Fibroblast of skin of scalp (primary cell): ENCODE measurements at places on chromosomes 1 and 21.

DNA sequence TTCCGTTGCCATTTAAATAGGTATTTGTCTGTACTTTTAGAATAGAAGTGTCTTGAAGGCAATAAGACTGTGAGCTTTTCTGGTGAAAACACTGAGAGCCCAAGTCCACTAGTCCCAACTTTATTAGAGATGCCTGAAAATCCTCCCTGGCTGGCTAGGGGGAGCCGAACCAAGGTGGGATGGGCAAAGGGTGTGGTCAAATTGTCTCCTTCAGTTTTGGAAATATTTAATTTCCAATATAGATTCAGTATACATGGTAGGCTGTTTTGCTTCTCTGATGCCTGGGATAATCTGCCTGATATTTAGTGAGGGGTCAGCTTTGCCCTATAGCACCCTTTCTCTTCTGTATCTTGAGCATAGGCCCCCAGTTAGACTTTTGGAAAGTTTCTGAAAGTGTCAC is 3.5 kb downstream of the ROR1 start:
- DNase-seq: no peak

- DNase-seq: no peak
Observed at GRCh38 chr1:160156361-160156760, 5.0 kb downstream of the ATP1A4 start.

DNA sequence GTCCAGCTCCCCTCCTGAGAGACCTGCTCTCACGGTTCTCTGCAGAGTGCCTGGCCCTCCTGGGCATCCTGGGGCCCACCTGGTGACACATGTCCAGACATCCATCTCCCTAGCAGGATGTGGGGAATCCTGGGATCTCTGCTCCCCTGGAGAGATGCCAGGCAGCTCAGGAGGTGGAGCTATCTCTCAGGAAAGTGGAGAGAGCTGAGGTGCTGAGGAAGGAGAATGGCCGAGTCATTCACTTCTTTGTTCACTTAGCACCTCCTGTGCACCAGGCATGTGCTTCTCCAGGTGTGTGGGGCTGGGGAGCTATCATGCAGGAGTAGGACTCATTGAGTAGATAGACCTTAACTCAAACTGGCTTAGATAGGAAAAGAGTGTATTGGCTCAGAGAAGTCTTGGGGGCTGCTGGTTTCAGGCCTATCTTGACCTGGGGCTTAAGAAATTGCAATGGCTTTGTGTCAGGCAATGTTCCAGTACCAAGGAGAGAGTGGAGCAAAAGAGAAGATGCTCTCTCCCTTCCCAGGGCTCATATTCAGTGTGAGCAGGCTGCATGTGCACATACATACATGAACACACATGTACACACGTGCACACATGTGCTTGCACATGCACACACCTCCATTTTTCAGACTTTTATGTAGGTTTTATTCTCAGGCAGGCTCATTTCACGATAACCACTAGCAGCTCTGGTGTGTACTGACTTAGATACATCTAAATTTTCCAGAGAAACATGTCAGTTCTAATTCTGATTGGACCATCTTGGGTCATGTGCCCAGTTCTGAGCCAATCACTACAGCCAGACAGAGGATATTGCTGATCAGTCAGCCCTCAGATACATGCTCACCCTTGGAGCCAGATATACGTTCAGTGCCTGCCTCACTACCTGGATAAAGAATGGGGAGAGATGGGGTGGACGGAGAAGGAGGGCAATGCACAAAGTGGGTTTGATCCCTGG is 437.6 kb downstream of the PTPRU start:
- DNase-seq: no peak

- DNase-seq: no peak
Observed at GRCh38 chr1:232131715-232132391, 498.1 kb downstream of the SIPA1L2 start.

- DNase-seq: no peak
Observed at GRCh38 chr1:72637593-72637992, 355.3 kb upstream of the NEGR1 start.

- no peak for DNase-seq
Observed at GRCh38 chr1:29860056-29860455, 623.7 kb downstream of the PTPRU start.

DNA sequence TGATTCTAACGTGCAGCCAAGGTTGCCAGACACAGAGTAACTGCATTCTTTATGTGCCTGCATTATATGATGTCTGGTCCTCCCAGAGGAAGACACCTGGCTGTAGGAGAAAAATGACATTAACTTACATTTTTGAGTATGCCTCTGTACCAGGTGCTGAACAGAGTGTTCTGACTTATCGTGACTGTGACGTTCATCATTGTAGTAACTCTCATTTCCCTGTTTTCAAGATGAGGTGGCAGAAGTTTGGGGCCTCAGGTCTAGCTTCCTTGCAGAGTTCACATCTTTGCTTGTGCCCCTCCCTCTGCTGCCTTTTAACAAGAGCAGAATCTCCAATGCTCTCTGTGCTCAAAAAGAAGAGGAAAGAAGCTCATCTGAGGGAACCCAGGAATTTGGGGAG is 488.0 kb downstream of the AJAP1 start:
- DNase-seq: no peak

GRCh38 chr1:30735124-30735523 is 11.7 kb upstream of the MATN1 start:
- DNase-seq: no peak

- DNase-seq: peak; percentile 54
Observed at GRCh38 chr1:224447251-224447650, 12.7 kb upstream of the WDR26 start.

GRCh38 chr1:234980645-234981396 is 147.8 kb downstream of the TOMM20 start:
- peak; percentile 94 for DNase-seq

DNA sequence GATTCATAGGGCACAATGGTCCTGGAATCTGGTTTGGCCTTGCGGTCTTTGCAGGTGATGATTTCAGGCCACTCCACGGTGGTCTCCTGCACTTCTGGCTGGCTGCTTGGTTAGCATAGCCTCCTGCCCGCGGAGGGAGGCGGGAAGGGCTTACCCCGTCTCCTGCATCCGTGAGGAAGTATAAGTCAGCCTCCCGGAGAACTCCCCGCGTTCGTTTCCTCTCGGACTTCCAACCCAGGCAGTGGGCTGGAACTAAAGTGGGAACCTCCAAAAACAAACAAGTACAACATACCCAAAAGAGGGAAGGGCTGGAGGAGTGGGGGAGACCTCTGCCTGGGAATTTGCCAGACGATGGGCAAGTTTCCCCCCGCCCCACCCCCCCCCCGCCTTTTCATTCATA is 939 bp upstream of the CCN1 start:
- peak; percentile 90 for DNase-seq

DNA sequence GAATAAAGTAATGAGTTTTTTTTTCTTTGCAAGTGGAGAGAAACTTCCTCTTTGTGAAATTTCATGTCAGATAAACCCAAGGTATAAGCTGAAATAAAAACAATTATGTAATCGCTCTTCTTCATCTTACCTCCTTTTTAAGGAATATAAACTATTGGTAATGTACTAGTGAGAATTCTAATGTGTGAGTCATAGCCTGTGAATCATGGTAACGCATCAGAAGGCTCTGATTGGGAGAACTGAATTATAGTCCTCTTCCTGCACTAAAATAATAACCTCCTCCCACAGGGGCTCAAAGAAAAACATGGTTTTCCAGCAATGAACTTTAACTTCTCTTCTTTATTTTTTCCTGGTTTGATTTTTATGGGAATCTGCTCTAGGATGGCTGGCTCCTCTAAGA is 57.1 kb upstream of the COX20 start:
- peak; percentile 79 for DNase-seq

DNA sequence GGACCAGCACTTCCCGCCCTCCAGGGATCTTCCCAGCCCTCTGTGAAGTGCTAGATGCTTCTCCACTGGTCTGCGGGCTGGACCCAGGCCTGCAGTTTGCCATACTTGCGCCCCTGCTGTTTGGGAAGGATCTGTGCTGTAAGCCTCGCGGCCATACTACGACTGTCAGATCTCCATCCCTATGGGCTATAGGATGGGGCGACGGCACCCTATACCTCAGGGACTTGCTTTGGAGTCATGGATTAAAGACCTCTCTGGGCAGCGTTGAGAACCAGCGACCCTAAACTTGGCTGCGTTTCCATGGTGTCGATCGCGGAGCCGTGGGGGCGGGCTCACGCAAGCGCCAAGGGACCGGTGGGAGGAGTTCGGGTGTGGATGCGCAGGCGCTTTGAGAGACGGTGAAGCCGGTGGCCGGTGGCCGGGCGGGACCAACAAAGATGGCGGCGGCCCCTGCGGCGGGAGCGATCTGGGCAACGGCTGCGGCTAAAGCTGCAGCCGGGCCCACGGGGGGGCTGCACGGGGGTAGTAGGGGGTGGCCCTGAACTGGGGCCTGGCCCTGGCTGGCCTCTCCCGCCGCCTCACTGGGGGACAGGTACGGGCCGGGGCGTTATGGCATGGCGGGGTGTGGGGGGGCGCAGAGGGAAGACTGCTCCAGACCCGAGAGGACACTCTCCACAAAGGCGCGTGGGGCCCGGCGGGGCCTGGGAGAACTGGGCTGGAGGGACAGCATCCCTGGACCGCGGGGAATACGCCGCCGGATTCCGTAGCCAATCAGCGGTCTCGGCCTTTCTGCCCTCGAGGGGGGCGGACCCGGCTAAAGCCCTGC is at the start of gene USP21:
Gene USP21 (plus strand): TSS at position 414 of the 826 bp plus-strand sequence. CDS start 1,141 bp downstream, outside the sequence.
- DNase-seq: peak; percentile 90

DNA sequence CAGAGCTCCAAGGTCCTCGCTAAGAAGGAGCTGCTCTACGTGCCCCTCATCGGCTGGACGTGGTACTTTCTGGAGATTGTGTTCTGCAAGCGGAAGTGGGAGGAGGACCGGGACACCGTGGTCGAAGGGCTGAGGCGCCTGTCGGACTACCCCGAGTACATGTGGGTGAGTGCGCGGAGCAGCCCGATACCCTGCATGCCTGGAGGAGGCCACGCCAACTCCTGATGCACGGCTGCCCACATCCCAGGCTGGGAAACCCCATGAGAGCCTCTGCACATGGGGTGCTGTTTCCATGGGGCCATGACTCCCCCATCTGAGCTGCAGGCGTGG is 43.0 kb upstream of the TRAPPC10 start:
- DNase-seq: no peak

DNA sequence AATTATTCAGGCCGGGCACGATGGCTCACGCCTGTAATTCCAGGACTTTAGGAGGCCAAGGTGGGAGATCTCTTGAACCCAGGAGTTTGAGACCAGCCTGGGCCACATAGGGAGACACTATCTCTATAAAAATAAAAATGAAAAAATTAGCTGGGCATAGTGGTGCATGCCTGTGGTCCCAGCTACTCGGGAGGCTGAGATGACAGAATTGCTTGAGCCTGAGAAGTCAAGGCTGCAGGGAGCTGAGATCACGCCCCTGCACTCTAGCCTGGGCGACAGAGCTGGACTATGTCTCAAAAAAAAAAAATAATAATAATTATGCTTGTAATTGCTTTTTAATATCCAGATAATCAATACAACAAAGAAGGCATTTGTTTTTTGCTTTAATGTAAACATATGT is 91.3 kb downstream of the RIPK4 start:
- DNase-seq: peak; percentile 51

DNA sequence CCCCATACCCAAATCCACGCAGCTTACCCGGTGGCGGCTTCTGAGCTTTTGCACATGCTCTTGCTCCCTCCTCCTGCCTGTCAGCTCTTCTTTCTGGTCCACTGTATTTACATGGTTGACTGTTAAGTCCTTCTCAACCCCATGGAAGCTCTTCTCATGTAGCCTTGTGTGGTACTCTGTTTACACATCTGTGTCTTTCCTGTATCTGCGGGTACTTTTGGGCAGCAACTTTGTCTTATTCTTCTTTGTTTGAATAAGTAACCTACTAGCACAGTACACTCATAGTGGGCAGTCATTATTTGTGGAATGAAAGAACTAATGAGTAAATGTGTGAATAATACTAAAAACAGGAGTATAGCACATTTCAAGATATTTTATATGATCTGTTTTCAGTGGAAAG is 88.5 kb upstream of the GPR88 start:
- no peak for DNase-seq

DNA sequence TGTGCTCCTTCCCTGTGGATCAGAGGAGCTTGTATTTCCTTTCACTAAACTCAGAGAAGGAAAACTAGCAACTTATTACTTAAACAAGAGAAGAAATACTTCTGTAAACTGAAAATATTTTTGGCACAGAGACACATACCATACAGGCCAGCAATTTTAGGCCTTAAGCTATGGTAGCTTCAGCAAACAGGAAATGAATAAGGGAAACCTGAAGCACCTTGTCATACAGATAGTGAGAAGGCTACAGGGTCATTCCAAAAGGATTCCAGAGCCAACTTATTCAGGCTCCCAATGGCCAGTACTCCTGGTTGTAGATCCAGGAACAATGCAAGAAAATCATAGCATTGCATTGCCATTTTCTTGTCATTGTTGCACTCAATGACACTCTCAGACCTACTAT is 9.1 kb upstream of the KYAT3 start:
- DNase-seq: no peak

- DNase-seq: no peak
Observed at GRCh38 chr1:14627608-14628489, 29.4 kb downstream of the KAZN start.

- no peak for DNase-seq
Observed at GRCh38 chr1:12634696-12635202, 9.1 kb upstream of the AADACL4 start.

DNA sequence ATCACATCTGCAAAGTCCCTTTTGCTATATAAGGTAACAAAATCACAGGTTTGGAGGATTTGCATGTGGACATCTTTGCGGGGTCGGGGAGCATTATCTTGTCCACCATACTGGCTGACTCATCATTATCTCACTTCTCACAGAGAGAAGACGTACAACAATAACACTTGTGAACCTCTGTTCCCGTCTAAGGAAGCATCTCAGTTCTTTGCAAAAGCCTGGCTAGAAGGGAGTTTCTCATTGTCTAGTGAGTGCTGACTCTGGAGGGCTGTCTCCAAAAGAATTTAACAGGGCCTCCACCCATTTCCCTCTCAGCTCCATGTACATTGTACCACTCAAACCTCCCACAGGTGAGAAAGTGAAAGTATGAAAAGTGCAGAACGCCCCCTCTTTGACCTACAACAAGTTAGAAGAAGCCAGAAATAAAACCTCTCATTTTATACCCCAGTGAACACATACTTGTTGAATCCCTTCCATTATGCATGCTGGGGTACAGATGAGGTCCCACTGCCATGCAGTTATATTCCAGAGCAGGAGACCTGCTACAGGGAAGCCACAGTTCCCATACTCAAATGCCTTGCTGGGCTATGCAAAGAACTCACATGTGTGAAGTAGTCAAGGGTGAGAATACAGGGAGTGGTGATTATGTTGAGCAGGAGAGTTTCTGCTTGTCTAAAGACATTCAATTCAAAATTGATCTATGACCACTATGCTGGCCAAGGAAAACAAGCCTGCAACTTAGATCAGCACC is 121.7 kb upstream of the PRDX6 start:
- no peak for DNase-seq

GRCh38 chr1:229736376-229736775 is 110.3 kb downstream of the URB2 start:
- DNase-seq: no peak
